ENCODE measurements at places on chromosomes 6 and 20.

DNA sequence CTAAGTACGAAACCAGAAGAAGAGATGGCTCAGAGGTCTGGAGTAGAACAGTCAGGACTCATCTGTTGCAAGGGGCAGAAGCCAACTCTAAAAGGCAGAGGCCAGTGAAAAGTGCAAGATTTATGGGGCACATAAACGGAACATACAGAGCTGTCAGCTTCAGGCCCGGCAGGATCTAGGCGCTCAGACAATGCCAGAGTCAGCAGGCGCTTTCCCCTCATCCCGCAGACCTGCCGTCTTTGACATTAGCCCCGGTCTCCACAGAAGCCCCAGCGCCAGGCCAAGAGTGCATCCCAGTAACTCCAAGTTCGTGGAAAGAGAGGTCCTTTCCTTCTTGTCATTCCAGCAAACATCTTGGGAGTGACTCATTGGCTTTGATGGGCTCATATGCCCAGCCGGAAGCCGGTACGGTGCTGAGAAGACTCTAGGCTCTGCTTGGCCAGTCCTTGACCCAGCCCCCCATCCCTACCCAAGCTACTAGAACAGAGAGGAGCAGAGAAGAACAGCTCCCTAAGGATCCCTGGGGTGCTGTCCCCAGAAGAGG is 260.9 kb downstream of the TAF4 start:
- no peak for DNase-seq

DNA sequence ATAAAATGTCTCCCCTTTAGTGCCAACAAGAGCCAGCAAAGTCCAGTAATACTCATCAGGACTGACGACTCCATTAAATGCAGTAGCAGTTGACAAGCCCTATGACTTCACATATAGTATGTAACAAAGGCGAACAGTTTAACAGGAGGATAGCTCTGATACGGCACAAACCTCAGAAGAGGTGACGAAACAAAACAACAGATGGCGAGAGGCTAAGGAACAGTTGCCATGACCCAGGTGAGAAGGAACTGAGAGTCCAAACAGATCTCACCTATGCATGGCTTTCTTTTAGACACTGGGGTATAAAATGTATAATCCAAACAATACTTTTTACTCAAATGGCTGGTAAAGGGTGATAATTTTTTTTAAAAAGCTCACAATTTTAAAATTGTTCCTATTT is 37.1 kb downstream of the SYNE1 start:
- DNase-seq = no peak

DNA sequence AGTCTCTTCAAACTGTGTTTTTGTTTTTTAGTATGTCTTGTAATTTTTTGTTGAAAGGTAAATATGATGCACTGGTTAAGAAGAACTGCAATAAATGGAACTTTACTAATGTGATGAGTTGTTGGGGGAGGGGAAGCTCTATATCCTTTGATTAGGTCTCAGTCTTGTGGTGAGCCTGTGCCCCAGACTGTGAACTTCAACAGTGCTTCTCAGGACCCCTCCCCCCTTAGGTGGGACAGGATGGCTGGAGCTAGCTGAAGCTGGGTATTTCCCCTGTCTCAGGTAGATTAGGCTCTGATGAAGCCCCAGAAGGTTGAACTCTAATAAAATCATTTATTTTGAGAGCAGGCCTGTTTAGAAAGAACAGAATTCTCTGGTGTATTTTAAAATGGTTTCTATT is 31.4 kb upstream of the TASP1 start:
- DNase-seq = no peak

- DNase-seq = peak; percentile 58
Measured at GRCh38 chr6:43977404-43978111, 149.7 kb downstream of the MRPL14 start.
